Fibroblast of skin of scalp (primary cell): ENCODE measurements at places on chromosomes 7 and 10.

GRCh38 chr7:342681-343216 lies 52.8 kb downstream of the FOXL3 start:
- DNase-seq, result no peak

- DNase-seq, result peak; percentile 34
Measured at GRCh38 chr7:158811461-158811860, 17.8 kb downstream of the ESYT2 start.

DNA sequence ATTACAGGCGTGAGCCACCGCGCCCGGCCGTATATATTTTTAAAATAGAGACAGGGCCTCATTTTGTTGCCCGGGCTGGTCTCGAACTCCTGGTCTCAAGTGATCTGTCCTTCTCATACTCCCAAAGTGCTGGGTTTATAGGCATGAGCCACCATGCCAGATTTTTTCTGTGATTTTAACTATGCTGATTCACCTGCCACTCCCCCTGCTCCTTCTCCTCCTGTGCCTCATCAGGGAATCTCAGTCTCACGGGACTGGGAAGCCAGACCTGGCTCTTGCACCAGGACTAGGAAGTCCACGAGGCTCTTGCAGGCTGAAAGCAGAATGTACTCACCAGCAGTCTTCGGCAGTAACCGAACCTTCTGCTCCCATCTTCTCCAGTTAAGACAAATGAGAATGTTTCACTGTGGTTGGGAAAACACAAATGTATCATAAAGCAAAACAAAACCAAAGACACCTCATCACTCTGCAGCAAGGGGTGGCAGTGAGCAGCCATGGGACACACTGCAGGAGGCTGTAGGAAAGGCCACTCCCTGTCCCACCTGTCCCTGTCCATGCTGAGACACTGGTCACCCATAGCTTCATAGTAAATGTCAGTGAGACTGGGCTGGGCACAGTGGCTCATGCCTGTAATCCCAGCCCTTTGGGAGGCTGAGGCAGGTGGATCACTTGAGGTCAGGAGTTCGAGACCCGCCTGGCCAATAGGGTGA lies 78.7 kb upstream of the MKRN1 start:
- DNase-seq, result no peak

DNA sequence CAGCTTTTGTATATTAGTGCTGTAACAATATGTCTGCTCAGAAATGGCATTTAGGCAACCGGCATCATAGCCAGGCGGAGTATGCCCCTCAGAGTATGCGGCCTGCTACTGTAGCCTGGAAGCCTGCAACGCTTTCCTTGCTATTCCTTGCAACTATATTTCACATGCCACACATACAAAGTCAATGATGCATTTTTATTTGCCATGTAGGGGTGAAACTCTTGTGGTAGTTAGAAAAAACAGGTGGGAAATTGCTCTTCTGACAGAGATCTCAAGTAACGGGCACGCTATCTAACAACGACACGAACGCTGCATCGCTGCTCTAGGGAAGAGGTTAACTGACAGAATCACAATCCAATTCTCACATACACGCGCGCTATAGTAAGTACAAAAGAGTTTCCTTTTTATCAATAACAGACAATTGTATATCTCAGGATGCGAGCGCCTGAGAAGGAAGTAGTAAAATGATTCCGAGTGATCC lies 5.9 kb downstream of the EBF3 start:
- peak; percentile 31 for DNase-seq

GRCh38 chr7:44769776-44770294 lies 21.2 kb downstream of the ZMIZ2 start:
- DNase-seq, result peak; percentile 67

DNA sequence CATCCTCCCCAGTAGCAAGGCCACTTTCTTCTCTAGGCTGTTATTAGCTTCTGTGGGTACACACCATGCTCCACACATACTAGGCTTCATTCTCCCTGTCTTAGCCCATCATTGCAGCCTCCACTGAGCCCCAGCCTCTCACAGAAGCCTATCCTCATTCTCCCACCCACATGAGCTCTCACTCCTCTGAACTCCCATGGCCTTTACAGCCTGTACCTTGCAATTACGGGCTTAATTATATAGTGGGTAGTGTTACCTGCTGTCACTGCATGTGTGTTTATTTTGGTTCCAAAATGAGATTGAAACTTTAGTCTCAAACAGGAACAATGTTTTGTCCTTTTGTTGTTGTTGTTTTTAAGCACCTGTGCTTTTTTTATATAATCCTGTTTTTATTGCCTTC lies 460.0 kb downstream of the KCNMA1 start:
- no peak for DNase-seq

- no peak for DNase-seq
Measured at GRCh38 chr7:117148971-117149370, 173.9 kb downstream of the WNT2 start.

GRCh38 chr10:8790390-8790789 lies 735.9 kb downstream of the GATA3 start:
- no peak for DNase-seq

GRCh38 chr10:78903341-78903940 lies 165.3 kb upstream of the ZMIZ1 start:
- no peak for DNase-seq

DNA sequence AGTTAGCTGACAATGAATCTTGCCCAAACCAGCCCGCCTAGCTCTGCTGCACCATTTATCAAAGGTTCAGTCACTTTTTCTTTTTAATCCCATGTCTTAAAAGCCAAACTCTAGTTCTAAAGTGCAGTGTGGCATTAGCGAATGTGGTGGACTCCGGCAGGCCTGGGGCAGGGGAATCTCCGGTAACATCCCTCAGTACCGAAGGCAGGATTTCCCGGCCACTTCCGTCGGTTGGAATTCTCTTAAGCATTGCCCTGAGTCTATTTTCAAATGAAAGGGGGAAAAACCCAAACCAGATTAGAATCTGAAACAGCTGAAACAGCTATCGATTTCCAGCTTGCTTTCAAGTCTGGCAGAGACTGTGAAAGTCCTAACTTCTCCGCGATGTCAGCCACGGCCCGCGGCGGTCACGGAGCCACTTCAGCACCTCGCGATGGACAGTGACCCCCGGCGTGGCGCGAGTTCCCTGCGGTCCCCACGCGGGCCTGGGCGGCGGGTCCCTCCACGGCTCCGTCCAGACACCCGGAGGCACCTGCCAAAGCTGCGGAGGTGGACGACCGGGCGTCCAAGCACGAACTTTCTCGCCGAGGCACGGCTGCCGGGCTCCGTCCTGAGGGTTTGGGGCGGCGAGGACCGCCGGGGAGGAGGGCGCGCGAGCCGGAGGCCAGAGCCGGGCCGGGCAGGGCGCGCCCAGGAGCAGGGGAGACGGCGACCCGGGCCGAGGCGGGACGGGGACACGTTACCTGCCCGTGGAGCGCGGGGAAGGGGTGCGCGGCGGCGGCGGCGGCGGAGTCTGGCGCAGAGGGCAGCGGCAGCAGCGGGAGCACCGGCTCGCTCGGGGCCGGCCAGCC lies 745 bp downstream of the TCERG1L start:
- no peak for DNase-seq

GRCh38 chr10:119059557-119059956 lies 21.1 kb downstream of the EIF3A start:
- no peak for DNase-seq

DNA sequence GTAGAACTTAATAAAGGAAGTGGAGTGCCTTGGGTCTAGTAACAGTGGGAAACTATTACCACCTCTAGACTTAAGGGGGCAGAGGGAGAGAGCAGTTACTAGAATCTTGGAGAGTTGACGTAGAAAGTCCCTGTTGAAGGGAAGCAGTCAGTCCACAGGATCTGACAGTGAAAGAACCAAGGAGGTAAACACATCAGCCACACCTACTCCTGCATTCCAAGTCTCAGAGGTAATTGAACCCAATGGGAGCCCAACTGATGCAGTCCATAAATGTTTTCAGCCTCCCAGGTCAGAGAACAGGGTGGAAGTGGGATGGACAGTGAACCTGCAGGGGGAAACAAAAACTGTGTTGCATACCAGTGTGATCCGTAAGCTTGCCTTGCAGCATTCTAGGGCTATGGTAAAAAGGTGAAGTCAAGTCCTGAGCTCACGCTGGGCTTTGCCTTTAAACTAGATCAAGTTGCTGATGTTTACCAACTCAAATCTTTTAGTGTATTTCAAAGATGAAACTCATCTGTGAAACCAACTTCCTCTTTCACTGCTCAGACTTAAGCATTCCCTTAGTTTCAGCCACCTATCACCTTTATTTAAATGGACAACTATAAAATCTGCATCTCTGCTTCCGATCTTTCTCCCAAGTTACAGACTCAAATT lies 57.2 kb downstream of the SLC16A12 start:
- DNase-seq, result no peak
